ENCODE measurements at places on chromosomes 3 and 15. TPM values are rescaled to one million over a fixed set of nuclear protein-coding genes. Genes with fewer than 3 reads are reported as not detected.
A peak's percentile ranks its signal among the peaks of the same experiment; 100 is the strongest.

- H3K27me3 ChIP-seq = no peaks in the 10 kb centered on the region
- 0 out of 2 replicates have a peak, but pooled peaks cover 5% of the 10 kb centered on the region for H3K4me1 ChIP-seq
- peaks cover 72% of the 10 kb centered on the region for H3K36me3 ChIP-seq
- no peak for DNase-seq
- H3K4me3 ChIP-seq = no peak overlapping the region
- H3K27ac ChIP-seq = no peak overlapping the region
Observed at GRCh38 chr15:101641894-101642293, 10.3 kb downstream of the TM2D3 start.

DNA sequence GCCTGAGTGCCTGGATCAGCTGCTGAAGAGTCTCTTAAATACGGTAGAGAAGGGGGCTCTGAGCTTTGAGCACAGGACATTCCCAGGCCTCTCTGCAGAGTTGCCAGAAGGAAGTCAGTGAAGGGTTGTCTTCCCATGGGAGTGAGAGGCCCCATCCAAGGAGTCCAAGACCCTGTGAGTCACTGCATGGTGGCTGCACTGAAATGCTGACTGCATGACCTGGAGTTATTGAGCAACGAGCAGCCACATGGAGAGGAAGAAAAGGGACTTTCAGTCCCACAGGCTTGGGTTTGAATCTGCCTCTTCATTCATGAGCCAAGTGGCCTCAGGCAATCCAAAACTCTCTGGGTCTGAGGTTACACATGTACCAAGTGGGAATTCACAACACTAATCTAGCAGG is 69.6 kb upstream of the RASGRF1 start:
- no peak overlapping the region for H3K27ac ChIP-seq
- no peak for DNase-seq
- no peaks in the 10 kb centered on the region for H3K36me3 ChIP-seq
- 0 out of 2 replicates have a peak, but pooled peaks cover 3% of the 10 kb centered on the region for H3K27me3 ChIP-seq
- no peak overlapping the region for H3K4me3 ChIP-seq

COL8A1 gene
- 42.2 TPM for total RNA-seq

DNA sequence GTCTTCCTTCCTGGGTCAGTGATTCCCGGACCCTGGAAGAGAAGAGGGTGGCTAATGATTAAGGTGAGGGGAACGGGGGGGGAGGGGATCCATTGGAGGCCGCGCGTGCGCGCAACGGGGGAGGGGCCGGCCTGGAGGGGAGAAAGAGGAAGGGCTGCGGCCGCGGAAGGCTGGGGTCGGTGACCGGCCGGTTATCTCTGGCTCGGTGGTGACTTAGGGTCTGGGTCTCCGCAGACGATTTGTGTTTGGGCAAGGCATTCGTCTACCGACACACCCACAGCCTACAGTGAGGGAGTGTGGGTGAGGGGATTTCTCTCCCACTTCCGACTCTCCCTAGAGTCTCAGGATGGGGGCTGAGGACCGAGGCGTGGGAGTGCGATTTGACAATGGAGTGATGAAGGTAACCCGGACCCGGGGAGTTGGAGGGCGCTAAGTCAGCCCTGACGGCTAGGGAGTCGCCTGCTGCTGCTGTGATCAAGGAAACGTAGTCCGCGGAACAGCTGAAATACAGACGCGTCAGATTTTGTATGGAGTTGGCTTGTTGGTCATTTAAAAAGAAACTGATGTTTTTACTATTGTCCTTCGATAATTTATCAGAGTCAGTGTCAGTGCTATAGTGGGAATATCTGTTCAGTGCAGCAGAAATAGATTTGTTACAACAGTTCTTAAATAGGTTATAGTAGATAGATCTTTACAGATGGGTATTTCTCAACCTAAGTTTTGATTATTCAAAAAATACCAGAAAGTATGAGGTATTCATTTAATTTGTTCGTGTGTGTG is 733 bp downstream of the RNF111 start:
- peak overlapping the region; percentile 87 for H3K4me3 ChIP-seq
- peaks cover 4% of the 10 kb centered on the region for H3K4me1 ChIP-seq
- peak overlapping the region; percentile 21 for H3K27ac ChIP-seq
- H3K27me3 ChIP-seq = no peaks in the 10 kb centered on the region

DNA sequence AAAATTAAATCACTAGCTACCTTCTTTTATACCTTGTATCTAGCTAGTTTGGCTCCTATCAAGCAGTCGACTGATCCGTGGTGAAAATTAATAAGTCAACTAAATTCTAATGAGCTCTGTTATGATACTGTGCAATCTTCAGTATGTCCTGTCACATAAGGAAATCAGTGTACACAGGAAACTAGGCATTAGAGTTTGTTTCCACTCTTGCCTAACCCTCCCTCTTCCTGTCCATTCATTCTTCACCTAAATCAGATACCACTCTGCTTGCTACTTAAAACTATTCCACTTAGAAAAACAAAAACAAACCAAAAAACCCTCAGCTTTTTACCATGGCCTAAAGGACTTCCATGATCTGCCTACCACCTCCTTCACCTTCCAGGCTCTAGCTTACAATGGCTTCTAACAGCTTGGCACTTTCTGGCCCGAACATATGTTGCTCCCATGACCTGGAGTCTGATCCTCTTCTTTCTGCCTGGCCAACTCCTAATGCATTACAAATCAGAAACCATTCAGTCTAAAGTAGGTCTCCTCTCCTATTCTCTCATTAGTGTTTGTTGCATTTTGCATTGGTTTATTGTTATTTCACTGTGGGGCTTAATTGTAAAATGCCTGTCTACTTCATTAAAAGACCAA is 7.9 kb downstream of the RFC4 start:
- H3K27me3 ChIP-seq = no peaks in the 10 kb centered on the region
- H3K27ac ChIP-seq = no peak overlapping the region
- peaks cover 5% of the 10 kb centered on the region for H3K4me1 ChIP-seq
- peaks cover 81% of the 10 kb centered on the region for H3K36me3 ChIP-seq
- H3K4me3 ChIP-seq = no peak overlapping the region
- no peak for DNase-seq

LRRC31 gene
- not detected for total RNA-seq

FBXO40 gene
- total RNA-seq = not detected

C2CD4B gene
- total RNA-seq = not detected

DNA sequence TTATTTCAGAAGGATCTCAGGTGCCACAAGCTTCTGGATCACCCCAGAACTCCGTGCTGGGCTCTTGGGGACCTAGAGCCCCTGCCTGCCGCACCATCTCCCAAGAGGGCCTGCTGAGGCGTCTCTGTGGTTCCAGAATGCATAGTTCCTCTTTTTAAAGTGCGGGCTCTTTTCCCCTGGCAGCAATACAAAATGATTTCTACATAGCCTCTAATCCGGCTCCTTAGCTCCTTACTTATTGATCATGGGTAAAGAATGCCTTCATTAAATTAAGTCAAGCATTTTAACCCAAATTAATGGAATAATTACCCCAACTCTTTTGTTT is 121.9 kb downstream of the ATP10A start:
- H3K4me3 ChIP-seq = no peak overlapping the region
- peaks cover 25% of the 10 kb centered on the region for H3K4me1 ChIP-seq
- H3K36me3 ChIP-seq = peaks cover 6% of the 10 kb centered on the region
- H3K27me3 ChIP-seq = no peaks in the 10 kb centered on the region

SYNM gene
- 71.3 TPM for total RNA-seq

GRCh38 chr3:50519471-50520089 is 16.1 kb upstream of the CACNA2D2 start:
- H3K27me3 ChIP-seq = peaks cover 8% of the 10 kb centered on the region
- H3K27ac ChIP-seq = no peak overlapping the region
- H3K36me3 ChIP-seq = no peaks in the 10 kb centered on the region

GRCh38 chr3:55893045-55893664 is 406.0 kb upstream of the WNT5A start:
- H3K4me1 ChIP-seq = peaks cover 45% of the 10 kb centered on the region
- H3K27me3 ChIP-seq = no peaks in the 10 kb centered on the region
- H3K4me3 ChIP-seq = no peak overlapping the region
- H3K27ac ChIP-seq = peak overlapping the region; percentile 94
- no peaks in the 10 kb centered on the region for H3K36me3 ChIP-seq

GALNT15 gene
- total RNA-seq = 1.3 TPM

DNA sequence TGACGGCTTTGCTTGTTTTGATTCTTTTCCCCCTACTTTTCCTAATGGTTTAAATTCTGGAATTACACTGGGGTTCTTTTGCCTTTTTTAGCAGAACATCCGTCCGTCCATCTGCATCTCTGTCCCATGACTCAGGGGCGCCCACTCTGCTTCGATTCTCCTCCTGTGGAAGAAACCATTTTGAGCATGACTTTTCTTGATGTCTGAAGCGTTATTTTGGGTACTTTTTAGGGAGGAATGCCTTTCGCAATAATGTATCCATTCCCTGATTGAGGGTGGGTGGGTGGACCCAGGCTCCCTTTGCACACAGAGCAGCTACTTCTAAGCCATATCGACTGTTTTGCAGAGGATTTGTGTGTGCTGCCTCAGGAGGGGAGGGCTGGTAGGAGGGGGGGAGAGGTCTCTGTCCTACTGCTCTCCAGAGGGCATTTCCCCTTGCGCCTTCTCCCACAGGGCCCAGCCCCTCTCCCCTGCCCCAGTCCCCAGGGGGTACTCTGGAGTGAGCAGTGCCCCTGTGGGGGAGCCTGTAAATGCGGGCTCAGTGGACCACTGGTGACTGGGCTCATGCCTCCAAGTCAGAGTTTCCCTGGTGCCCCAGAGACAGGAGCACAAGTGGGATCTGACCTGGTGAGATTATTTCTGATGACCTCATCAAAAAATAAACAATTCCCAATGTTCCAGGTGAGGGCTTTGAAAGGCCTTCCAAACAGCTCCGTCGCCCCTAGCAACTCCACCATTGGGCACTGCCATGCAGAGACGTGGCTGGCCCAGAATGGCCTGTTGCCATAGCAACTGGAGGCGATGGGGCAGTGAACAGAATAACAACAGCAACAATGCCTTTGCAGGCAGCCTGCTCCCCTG is 19.5 kb upstream of the BSN start:
- DNase-seq = no peak
- H3K27ac ChIP-seq = no peak overlapping the region
- H3K4me3 ChIP-seq = no peak overlapping the region

ROBO1 gene
- total RNA-seq = 25.4 TPM

- H3K27me3 ChIP-seq = no peaks in the 10 kb centered on the region
- H3K36me3 ChIP-seq = peaks cover 6% of the 10 kb centered on the region
- H3K4me1 ChIP-seq = peaks cover 24% of the 10 kb centered on the region
- DNase-seq = no peak
- H3K27ac ChIP-seq = peak overlapping the region; percentile 30
- H3K4me3 ChIP-seq = no peak overlapping the region
Observed at GRCh38 chr15:63037976-63038720, 4.4 kb upstream of the TPM1 start.

DNA sequence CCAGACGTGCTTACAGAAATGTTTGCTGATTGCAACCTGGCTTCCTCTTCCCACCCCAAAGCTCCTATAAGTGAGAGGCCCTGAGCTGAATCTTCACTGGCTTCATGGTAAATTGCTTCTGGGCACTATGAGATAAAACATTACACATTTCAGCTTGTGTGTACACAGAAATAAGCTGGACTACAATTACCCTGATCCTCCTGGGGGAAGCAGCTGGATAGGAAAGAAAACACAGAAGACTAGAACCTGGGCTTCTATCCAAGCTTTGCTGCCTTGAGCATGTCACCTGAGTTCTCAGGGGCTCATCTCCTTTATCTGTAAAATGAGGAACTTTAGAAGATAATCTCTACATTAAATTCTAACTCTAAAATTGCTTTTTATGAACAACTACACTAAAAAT is 40.3 kb downstream of the THBS1 start:
- no peak for DNase-seq
- H3K36me3 ChIP-seq = no peaks in the 10 kb centered on the region
- H3K27ac ChIP-seq = no peak overlapping the region
- H3K4me1 ChIP-seq = peaks cover 25% of the 10 kb centered on the region
- H3K4me3 ChIP-seq = no peak overlapping the region
- no peaks in the 10 kb centered on the region for H3K27me3 ChIP-seq

DNA sequence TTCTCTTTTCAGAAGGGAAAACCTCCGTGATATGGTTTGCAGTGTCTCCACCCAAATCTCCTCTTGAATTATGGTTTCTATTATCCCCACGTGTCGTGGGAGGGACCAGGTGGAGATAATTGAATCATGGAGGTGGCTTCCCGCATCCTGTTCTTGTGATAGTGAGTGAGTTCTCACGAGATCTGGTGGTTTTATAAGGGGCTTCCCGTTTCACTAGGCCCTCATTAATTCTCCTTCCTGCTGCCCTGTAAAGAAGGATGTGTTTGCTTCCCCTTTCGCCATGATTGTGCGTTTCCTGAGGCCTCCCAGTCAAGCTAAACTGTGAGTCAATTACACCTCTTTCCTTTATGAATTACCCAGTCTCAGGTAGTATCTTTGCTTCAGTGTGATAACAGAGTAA is 692.7 kb upstream of the GRM7 start:
- no peak overlapping the region for H3K27ac ChIP-seq
- no peaks in the 10 kb centered on the region for H3K27me3 ChIP-seq
- H3K4me3 ChIP-seq = no peak overlapping the region
- H3K36me3 ChIP-seq = no peaks in the 10 kb centered on the region
- no peak for DNase-seq
- no peaks in the 10 kb centered on the region for H3K4me1 ChIP-seq

DNA sequence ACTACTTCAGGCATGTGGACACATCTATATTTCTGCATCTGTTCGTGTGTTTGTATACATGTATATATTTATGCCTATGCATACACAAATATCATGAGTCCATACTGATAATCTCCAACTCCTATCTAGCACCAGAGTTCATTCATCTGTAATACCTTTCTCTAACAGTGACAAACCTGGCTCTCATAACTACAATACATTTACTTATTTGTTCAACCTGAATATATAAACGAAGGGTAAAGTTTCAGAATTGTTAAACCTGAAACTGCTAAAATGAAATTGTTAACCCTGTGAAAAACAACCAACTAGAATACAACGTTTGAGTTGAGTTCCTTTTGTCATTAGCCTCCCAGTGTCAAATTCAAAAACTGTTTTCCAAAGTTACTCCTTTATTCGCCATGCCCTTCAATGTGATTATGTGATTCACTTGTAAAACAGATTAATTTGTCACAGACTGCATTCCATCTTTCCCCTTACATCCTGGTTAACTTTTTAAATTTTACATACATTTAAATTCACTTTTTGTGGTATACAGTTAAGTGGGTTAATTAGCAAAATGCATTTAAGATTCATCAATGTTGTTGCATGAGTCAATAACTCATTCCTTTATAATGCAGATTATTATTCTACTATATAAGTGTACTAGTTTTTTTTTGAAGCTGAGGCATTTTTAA is 58.5 kb downstream of the PIK3R4 start:
- H3K27me3 ChIP-seq = no peaks in the 10 kb centered on the region
- DNase-seq = no peak
- H3K4me3 ChIP-seq = no peak overlapping the region
- H3K27ac ChIP-seq = no peak overlapping the region

All from SJSA1 (cell line).